NB4 (cell line): ENCODE measurements at places on chromosomes 5 and 9.
A peak's percentile ranks its signal among the peaks of the same experiment; 100 is the strongest.

GRCh38 chr9:79668956-79669355 lies 97.2 kb downstream of the TLE4 start:
- no peak for DNase-seq

- DNase-seq = no peak
Observed at GRCh38 chr5:150155258-150156026, at the start of gene PDGFRB. PDGFRB (minus strand) TSS chr5:150155845; CDS start chr5:150137047, 18,798 bp downstream.

DNA sequence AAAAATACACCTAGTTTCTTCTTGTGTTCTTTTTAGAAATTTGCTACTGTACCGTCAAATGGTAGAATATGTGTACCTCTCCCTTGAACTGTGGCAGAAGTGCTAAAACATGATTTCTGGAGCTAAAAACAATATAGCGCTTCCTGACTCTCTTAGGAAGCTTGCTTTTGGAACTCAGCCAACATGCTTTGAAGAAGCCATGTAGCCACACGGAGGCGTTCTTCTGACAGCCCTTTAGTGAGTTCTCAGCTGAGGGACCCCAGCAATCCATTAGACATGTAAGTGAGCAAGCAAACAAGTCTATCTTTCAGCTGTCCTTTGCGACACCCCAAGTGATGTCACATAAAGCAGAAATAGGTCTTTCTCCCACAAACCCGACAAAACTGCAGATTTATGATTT lies 917.0 kb downstream of the CDH9 start:
- peak; percentile 5 for DNase-seq

DNA sequence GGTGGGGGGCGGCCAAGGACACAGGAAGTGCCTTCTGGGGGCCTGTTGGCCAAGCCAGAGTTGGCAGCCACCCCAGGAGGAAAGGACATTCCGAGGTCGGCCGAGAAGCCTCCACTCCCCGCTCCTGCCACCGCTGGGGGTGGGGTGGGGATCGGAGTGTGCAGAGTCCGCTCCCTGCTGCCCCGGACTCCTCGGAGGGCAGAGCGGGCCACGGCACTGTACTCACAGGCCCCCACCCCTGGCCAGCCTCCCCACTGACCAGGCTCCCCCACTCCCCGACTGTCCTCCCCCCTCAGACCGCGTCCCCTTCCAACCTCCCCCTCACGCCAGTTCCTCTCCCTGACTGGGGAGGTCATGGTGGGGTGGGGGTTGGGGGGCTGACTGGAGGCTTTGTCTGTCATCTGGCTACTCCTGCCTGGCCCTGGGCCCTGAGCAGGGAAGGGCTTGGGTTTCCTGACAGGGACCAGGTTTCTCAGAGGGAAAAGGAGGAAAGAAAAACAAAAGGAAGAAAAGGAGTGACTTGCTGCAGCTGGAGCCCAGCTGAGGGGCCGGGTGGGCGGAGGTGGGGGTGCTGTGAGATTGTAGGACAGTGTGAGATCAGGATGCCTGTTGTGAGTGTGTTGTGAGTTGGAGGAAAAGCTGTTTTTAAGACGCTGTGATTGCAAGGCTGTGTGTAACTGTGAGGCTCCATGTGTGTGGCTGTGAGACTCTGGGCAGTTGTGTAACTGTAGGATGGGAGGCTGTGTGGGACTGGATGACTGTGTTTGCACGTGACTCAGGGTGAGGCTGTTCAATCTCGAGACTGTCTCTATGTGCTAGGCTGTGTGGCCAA lies 29.7 kb downstream of the CNTFR start:
- DNase-seq = peak; percentile 36

DNA sequence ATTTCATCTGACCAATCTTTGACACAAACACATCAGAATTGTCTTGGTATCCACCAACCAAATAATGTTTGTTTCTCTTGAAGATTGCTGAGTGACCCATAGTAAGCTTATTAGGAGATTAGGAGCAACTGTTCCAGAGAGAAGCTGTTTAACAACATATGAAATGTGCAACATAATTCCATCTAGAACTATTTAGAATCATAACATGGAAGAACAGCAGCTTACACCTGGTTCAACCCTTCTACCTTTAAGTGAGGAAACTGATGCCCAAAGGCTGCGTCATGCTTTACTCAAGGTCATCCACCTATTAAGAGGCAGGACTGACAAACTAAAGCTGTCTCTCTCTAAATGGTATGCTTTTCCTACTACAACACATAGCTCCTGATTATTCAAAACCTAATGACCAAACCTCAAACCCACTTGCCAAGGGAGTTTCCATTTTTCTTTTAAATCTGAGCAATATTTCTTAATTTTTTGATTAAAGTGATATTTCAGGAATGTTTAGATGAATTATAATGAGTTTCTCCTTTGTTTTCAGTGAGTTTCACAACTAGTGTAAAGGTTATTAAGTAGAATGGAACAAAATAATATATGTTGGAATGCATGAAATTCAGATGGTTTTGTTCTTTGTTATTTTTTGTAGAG lies 545.9 kb downstream of the RAB3C start:
- no peak for DNase-seq

DNA sequence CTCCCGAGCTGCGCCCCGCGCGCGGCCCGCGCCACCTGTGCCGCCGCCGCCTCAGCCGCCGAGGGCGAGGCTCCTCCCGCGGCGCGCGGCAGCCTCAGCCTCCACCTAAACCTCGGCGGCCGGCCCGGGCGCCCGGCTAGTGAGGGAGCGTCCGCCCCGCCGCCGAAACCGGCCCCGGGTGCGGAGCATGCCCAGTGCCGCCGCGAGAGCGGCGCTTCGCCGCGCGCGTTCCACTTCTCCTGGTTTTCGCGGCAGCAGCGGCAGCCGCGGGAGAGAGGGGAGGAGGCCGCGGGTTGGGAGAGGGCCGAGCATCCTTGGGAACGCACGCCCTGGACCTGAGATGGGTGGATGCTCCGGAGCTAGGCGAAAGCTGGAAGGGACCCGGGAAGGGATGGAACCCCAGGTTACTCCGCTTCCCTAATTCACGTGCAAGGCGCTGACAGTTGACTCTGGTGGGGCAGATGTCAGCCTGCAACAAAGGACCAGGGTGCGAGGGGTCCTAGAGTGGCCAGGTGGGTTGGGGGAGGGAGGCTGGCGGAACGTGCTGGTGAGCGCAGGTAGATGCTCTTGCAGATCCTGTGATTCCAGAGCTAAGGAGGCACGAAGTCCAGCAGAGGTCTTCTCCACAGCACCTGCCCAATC lies at the start of gene CTNND2:
TSS of gene CTNND2 (minus strand) at position 182 of the 642 bp plus-strand sequence. CDS start 593 bp downstream, outside the sequence.
- no peak for DNase-seq

GRCh38 chr5:150404941-150405816 lies 7.5 kb downstream of the CD74 start:
- no peak for DNase-seq

- DNase-seq = no peak
Observed at GRCh38 chr5:94442076-94442475, 176.3 kb downstream of the KIAA0825 start.

- peak; percentile 29 for DNase-seq
Observed at GRCh38 chr5:136132087-136132486, 558 bp upstream of the SMAD5 start.

DNA sequence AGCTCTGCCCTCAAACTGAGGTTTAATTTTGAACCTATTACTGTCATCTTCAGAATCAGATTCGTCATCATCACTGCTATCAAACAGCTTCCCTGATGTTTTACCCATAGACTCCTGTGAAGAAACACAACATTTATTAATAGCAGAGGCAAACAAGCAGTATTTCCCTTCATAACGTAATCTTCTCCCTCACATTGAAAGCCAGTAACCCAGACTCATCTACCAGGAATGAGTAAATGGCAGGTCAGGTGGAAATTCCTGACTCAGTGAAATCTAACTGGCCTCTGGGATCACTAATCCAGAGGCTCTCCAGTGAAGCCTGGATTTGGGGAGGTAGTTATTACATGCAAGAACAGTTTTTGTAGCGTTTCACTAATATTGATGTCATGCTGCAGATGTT lies 14.6 kb downstream of the NOL8 start:
- DNase-seq = no peak

DNA sequence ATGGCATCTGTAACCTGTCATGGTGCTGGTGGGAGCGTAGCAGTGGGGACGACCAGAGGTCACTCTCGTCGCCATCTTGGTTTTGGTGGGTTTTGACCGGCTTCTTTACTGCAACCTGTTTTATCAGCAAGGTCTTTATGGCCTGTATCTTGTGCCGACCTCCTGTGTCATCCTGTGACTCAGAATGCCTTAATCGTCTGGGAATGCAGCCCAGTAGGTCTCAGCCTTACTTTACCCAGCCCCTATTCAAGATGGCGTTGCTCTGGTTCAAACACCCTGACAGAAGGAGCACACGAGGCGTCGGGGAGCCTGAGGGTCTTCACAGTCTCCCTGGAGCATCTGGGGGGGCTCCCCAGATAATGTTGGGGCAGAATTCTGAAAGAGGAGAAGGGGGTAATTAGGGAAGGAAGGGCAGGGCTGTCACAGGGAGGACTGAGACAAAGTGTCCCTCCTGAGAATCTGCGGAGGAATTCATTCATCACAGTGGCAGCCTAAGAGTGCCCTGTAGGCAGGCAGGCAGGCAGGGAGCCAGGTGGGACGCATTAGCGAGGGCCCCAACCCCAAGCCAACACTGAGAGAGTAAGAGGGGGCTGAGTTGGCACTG lies 21.3 kb upstream of the NCS1 start:
- DNase-seq = no peak

- no peak for DNase-seq
Observed at GRCh38 chr9:101225271-101225670, 159.5 kb downstream of the BAAT start.

- DNase-seq = no peak
Observed at GRCh38 chr9:126420643-126421564, 94.3 kb downstream of the MVB12B start.

DNA sequence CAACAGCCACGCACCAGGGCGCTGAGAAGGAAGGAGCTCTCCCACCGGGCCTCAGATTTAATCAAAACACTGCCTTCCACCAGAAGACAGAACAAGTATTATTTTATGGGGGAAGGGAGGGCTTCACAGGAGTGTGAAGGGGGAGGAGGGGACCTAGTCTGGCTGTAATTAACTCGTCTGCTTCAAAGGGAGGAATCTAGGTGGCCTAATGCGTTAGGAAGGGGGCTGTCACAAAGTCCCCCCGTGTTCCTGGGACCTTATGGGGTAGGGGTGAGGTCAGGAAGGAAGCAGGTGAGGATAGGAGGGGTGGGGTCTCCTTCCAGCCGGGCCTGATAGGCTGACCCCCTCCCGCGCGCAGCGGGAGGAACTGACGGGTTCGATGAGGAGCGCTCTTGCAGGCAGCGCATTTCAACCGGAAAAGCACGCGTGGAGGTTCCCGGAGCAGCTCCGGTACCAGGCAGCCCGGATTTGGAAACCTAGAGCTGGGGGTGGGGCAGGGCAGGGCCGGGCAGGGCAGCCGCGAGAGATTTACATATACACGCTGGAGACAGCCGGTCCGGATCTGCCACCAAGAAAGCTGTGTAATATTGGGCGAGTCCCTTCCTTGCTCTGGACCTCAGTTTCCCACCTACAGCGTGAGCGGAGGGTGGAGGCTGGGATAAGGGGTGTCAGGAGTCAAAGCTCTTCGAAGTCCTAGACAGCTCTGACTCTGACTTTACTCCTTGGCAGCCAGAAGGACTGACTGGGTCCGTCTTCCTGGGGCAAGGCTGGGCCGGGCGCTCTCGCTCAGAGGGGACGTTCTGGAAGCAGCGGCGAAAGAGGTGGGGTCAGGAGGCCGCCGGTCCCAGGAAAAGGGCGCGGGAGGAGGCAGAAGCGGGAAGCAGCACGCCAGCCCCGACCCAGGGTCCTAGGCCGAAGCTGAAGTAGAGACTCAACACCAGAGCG lies 1.8 kb downstream of the SHB start:
- no peak for DNase-seq
